Neuronal stem cell (in vitro differentiated cells): ENCODE measurements at places on chromosomes 6 and 20.
A peak's percentile ranks its signal among the peaks of the same experiment; 100 is the strongest.

- no peak for DNase-seq
These were observed 184.2 kb downstream of the PHF3 start for GRCh38 chr6:63819831-63820230.

- DNase-seq, result no peak
These were observed 108.6 kb downstream of the NRN1 start for GRCh38 chr6:5898102-5898501.

DNA sequence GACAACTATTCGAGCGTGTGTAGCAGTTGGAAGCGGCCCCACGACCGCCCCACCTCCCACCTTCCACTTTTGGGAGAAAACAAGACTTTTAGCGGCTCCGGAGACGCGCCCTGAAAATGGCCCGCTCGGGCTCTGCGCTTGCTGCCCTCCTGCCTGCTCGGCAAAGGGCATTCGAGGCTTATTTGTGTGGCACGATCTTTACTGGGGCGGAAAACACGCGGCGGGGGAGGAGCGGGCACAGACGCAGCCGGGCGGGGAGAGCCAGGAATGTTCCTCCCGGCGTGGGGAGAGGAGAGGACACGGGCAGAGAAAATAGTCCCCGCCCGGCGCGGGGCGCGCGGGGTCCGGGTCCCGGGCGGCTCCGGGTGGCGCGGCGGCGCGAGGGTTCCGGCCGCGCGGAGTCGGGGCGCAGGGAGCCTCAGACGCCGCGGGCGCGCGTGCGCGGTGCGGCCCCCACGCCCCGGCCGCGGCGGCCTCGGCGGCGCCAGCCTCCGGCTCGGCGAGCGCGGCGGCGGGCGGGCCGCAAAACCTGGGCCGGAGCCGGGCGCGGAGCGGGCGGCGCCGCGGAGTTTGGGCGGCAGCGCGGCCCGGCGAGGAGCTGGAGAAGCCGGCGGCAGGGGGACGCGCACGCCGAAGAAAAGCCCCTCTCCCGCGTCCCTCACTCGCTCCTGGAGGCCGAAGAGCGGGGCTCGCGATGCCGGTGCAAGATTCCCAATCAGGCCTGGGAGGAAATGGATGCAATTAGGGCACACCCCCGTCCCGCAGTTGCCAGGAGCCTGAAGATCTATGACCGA lies 90.0 kb upstream of the ARID1B start:
- DNase-seq, result peak; percentile 69

- DNase-seq, result no peak
These were observed 214.6 kb upstream of the CDH4 start for GRCh38 chr20:61037498-61037897.

DNA sequence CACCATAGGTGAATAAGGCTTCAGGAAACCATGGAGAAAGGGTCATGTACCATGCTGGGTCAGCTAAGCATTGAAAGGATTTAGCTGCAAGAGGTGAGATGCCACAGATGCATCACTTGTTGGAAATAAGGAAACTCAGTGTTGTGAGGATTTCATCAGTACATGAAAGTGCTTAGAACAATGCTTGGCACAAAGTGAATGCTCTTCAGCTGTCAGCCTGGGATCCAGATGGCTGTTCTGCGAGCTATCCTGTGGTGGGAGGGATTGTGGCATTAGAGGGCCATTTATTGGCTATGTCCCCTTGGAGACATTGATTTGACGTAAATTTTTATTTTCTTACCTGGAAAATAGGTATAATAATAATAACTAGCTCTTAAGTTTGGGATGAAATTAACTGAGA lies 53.0 kb downstream of the ELOVL2 start:
- DNase-seq, result no peak

GRCh38 chr6:155378276-155378675 lies 64.0 kb upstream of the TFB1M start:
- DNase-seq, result no peak

GRCh38 chr6:72783666-72784065 lies 161.8 kb downstream of the KCNQ5 start:
- DNase-seq, result no peak

DNA sequence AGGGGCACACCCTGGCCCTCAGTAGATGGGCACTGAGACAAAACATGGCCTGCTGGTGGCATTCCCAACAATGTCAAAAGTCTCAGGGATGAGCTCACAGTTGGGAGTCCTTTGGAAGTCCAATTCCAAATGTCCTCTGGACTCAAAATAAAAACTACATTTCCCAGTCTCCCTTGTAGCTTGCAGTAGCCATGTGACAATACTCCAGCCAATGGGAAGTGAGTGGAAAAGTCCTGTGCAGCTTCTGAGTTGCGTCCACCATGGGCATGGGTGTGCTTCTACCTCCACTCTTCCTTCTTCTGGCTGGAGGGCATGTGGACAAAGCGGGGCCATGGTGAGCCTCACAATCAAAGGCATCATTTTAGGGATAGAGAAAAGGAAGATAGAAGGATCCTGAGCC lies 5.8 kb upstream of the ADAM33 start:
- DNase-seq, result no peak

DNA sequence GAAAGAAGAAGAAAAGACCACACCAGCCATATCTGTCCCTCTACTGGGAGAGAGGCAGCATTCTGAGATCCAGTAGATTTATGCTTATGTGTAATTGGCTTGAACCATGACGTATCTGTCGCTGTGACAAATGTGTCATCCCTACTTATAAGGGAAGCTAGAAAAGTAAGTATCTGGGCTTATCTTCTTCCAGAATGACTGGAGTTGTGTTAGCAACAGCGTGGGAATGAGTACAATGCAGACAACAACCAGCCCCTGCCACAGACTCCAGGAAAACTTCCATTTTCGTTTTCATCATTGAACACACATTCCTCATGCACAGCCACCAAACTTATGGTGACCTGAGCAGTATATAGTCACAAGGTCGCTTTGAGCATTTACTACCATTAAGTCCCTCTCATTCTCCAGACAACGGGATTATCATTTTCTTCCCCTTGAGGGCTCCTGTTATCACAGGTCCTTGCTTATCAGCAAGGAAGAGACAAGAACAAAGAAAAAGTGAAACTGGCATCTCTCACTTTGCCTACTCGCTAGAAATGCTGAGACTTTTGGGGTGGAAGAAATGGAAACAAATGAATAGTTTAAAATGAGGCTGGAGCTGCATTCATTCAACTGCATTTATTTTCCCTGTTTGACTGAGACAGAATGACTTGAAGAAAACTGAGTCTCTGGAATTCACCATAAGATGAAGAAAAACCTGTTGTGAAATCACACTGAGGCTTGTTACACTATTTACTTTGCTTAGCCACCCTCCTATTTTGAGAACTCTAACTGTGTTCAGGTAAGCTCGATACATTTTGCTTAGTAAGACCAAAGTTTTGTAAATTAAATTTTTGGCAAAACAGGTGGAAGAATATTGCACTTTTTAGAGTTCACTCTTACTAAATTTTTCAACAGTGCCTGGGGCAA lies 149.3 kb upstream of the FOXQ1 start:
- no peak for DNase-seq

DNA sequence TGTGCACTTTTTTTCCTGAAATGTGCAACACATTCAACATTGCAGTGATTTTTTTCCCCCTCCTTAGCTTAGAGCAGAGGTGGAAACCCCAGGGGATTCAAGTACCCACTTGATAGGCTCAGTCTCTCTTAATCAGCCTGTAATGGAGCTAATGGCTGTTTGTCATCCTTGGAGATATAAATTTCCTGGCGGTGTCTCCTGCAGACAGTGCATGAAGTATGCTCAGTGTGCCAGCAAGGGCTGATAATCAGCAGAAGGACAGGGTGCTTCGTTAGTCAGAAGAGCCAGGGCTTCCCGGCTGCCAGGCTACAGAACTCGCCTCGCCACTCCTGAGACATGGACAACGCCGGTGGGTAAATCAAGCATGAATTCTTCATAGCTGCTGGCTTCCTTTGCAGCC lies 69.8 kb upstream of the PHACTR2 start:
- DNase-seq, result no peak

- no peak for DNase-seq
These were observed 25.1 kb upstream of the RFPL4B start for GRCh38 chr6:112321941-112322424.

- no peak for DNase-seq
These were observed 84.9 kb downstream of the ASCC3 start for GRCh38 chr6:100796049-100796823.

DNA sequence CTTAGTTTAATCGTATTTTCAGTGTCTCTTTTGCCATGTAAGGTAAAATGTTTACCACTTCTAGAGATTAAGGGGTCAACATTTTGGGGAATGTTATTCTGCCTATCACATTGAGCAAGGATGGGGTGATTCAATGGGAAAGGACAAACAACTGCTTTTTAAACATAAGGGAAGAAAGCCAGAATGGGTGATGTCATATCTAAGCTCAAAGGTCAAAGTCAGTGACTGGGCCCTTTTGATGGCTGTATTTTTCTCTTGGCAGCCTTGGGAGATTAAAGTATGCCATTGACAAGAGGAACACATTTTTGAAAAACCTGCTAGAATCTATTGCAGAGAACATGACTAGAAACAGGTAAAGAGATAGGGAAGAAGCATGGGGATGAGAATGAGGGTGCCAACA lies 477.3 kb upstream of the IRAK1BP1 start:
- DNase-seq, result no peak

- DNase-seq, result no peak
These were observed 53.8 kb downstream of the PCNA start for GRCh38 chr20:5065879-5066383.

DNA sequence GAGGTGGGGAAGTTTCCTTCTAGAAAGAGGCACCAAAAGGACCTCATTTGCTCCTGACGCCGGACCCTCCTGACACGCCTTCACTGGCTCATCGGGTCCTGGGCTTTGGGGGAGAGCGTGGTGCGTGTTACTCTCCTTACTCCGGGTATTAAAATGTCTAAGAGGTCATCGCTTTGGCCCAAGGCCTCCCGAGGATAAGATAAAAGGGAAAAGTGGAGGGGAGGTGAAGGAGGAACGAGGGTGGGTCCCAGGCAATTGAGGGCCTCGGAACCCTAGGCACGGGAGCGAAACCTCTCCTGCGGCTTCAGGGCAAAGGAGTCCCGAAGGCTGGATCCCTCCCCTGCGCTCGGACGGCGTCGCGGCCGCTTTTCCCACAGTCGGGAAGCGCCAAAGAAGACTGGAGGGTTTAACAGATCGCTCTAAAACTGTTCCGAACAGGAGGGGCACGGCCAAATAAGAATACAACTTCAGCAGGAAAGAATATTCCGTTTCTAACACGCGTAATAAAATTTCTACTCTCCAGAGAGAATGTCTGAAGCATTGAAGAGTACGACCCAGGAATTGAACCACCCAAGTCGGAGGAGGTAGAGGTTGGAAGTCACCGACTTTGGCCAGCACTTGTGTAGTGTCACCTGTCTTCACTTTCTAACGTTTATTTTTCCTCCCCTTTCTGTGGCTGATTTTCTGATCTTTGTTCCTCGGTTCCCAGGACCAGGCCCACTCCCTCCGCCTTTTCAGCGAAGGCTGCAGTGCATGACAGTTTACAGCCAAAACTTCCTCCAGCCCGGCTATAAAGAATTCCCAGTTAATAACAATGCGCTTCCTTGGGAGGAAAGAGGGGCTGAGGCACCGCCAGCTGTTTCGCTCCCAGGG lies 2.1 kb upstream of the TBXT start:
- DNase-seq, result no peak

- no peak for DNase-seq
These were observed 24.1 kb upstream of the PAX1 start for GRCh38 chr20:21681234-21681921.

- DNase-seq, result no peak
These were observed 36.4 kb downstream of the SPATA2 start for GRCh38 chr20:49878977-49879376.

- no peak for DNase-seq
These were observed 663.3 kb upstream of the ADGRB3 start for GRCh38 chr6:67971812-67972211.

GRCh38 chr6:73984571-73985210 lies 288.7 kb downstream of the CD109 start:
- no peak for DNase-seq

DNA sequence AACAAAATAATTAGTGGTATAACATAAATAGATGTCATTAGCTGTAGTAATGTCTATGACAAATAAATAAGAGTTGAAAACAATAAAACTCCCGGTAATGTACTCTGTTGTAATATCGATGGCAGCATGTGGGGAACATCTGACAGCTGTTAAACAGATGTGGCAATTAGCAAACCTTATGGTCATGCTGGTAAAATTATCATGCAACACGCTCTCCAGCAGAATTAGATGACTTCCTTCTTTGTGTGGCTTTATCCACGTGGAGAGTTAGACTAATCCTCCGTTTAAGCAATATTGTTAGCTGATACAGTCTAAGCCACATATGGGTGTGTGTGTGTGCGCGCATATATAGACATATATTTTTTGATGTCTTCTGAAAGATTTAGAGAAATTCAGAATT lies 77.7 kb upstream of the ZFP64 start:
- no peak for DNase-seq

DNA sequence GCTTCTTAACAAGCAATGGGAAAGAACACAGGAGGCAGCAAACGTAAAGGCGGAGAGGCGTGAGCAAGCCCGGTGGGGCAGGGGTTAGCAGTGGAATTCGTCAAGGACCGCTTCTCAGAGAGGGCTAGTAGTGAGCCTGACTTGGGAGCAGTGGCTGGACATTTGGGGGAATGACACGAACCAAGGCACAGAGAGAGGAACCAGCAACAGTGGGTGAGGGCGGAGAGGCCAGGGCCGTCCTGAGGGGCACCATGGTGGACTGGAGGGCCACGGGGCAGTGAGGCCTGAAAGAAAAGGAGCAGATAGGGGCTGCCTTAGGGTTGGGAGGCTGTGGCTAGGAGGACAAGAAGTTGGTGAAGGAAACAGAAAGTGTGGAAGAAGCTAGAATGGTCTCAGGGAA lies 12.1 kb upstream of the ARID1B start:
- DNase-seq, result no peak

DNA sequence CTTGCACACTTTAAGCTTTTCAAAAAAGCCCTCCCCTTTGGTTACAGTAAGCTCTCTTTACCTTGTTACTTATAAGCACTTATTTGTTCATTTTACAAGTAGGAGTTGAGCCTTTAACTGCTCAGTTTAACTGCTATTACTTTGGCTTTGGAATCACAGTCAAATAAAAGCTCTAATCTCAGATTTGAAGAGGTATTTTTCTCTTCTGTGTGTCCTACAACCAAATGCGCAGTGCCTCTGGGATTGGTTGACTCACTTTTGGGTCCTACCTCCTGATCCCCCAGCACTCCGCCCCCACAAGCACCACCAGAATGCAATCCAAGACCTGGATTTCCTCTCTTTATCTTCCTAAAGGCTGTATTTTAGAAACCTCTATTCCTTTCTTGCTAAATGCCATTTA lies 2.5 kb downstream of the NCOA7 start:
- no peak for DNase-seq
